ENCODE measurements at places on chromosomes 12 and 14. TPM values are rescaled to one million over a fixed set of nuclear protein-coding genes. Genes with fewer than 3 reads are reported as not detected.

DNA sequence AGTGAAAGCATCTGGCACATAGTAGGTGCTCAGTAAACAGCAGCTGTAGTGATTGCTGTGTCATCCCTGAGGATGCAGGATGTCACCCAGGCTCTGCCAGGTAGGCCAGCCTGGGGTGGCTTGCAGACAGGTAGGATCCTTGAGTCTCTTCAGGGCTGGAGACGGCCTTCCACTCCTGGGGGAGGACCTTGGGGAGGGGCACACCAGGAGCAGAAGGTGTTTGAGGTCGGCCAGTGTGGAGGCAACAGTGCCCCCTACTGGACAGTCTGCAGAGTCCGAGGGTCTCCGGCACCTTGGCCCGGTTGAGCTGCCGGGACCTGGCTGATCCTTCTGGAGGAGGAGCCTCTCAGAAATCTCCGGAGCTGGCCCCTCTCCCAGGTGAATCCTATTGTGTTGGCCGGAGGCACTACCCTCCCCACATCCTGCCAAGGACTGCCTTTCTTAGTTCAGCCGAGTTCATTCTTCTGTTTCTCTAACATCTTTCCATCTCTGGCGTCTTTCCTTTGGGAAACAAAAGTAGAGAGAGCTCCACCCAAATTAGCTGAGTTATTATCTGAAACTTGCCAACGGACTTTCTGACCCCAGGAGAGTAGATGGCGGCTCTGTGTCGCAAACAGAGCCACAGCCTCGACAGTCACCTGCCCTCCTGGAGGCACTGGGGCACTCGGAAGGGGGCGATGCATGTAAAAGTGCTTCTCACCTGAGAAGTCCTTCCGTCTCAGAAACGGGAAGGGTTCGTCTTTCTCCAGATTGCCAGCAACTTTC lies 41.8 kb upstream of the CLMN start:
- DNase-seq: peak; percentile 2
- no peaks in the 10 kb centered on the region for H3K4me1 ChIP-seq
- no peaks in the 10 kb centered on the region for H3K36me3 ChIP-seq
- H3K4me3 ChIP-seq: no peak overlapping the region
- H3K27me3 ChIP-seq: no peaks in the 10 kb centered on the region

DNA sequence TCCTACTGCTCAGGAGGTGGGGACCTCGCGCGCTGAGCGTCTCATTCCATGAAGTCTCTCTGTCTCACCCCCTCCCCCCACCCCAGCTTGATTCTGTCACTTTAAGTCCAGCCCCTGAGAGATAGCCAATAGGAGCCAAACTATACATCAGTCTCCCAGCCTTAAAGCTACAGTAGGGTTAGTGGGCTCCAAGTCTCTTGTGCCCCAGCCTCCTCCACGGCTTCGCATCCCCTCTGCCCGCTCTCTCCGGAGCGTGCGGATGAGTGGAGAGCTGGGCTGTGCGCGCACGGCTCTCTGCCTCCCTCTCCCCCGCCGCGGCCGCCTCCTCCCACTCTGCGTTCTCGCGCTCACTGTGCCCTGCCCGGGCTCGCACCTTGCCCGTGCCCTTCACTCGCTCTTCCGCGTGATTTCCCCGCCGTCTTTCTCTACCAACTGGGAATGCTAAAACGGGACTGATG lies at the start of gene ESRRB:
Gene ESRRB, plus strand, starts transcription at position 191 of the 458 bp plus-strand sequence. Its CDS starts 265 bp downstream, at position 456.
- peaks cover 98% of the 10 kb centered on the region for H3K27me3 ChIP-seq
- no peak within 1 kb of the TSS for H3K4me3 ChIP-seq
- no peak within 1 kb of the TSS for H3K27ac ChIP-seq
- no peak for DNase-seq
- H3K4me1 ChIP-seq: no peaks in the 10 kb centered on the region
- no peaks in the 10 kb centered on the region for H3K36me3 ChIP-seq

DNA sequence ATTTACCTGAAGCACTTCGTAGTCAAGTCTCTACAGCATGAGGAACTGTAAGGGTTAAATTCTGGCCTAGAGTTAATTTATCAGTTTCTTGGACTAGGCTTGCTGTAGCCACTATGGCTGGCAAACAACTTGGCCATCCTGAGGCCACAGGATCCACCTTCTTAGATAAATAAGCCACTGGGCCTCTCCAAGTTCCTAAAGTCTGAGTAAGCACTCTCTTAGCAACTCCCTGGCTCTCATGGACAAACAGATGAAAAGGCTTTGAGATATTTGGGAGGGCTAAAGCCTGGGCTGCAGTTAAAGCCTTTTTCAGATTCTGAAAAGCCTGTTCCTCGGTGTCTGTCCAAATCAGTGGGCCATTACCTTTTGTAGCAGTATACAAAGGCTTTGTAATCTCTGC lies 675.0 kb downstream of the TMEM121 start:
- H3K4me1 ChIP-seq: no peaks in the 10 kb centered on the region
- no peaks in the 10 kb centered on the region for H3K36me3 ChIP-seq
- H3K4me3 ChIP-seq: no peak overlapping the region
- peaks cover 94% of the 10 kb centered on the region for H3K27me3 ChIP-seq
- H3K27ac ChIP-seq: no peak overlapping the region

DNA sequence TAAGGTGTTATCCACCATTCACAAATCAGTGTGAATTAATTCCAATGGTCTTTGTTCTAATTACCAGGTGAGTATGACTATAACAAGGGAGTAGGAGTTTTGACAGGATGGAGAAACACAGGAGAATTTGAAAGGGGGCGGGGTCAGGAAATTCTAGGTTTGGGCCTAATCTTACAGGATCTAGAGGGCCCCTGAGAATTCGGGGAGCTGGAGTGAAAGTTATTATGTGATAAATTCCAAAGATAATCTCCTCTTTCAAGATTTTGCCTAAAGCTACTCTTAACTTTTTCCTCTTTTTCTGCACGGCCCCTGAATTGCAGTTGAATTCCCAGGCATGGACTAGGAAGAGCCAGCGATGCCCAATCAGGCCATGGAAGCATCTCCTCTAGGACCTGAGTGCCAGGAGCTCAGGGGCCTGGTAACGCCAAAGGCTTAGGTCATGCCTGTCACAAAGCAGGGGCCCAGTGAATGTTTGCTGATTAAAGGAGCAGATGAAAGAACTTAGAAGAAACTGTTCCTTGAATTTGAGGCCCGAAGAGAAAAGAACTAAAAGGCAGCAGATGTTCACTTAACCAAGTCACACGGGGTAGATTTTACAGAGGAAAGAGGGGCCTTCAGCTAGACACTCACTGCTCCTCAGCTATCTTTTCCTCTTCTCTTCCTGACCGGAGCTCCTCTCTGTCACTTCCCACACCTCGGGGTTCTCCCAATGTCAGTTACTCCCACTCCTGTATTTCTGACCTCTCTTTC lies 195.5 kb downstream of the PPM1H start:
- H3K4me1 ChIP-seq: peaks cover 51% of the 10 kb centered on the region
- no peak for DNase-seq
- H3K36me3 ChIP-seq: 0 out of 2 replicates have a peak, but pooled peaks cover 6% of the 10 kb centered on the region
- H3K27ac ChIP-seq: no peak overlapping the region

KRT7 gene
- 3,783 TPM for total RNA-seq

GRCh38 chr14:26385310-26385709 lies 212.5 kb downstream of the NOVA1 start:
- H3K4me3 ChIP-seq: no peak overlapping the region
- no peak for DNase-seq
- H3K27ac ChIP-seq: no peak overlapping the region
- no peaks in the 10 kb centered on the region for H3K4me1 ChIP-seq
- no peaks in the 10 kb centered on the region for H3K36me3 ChIP-seq

DNA sequence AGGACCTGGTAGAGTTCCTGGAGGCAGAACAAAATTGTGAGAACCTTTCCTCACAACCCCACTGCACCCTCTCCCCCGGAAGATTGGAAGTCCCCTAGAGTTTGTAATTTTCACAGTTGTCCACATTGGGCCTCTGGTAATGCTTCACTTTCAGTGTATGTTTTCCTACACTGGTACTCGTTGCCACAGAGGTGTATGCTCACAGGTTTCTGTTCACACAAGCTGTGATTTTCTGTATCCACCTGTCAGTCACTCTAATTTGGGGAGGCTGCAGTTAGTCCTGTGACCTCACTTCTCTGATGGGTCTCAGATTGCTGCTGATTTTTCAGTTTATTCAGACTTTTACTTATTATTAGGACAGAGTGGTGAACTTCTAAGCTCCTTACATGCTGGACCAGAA lies 66.4 kb upstream of the BMP4 start:
- H3K36me3 ChIP-seq: no peaks in the 10 kb centered on the region
- H3K4me3 ChIP-seq: no peak overlapping the region
- H3K27ac ChIP-seq: no peak overlapping the region
- no peaks in the 10 kb centered on the region for H3K27me3 ChIP-seq

IL26 gene
- total RNA-seq: not detected

B4GALNT1 gene
- 17.9 TPM for total RNA-seq

GRCh38 chr12:51951199-51951842 lies at the start of gene ACVR1B:
ACVR1B (plus strand) TSS chr12:51951699; CDS start chr12:51951744, 45 bp downstream.
- peaks cover 34% of the 10 kb centered on the region for H3K4me1 ChIP-seq
- peak; percentile 81 for DNase-seq
- peaks cover 35% of the 10 kb centered on the region for H3K27me3 ChIP-seq
- no peak within 1 kb of the TSS for H3K27ac ChIP-seq

GRCh38 chr14:64702493-64703394 lies 1.5 kb upstream of the PLEKHG3 start:
- H3K27ac ChIP-seq: no peak overlapping the region
- DNase-seq: peak; percentile 83
- no peaks in the 10 kb centered on the region for H3K36me3 ChIP-seq
- peak overlapping the region; percentile 97 for H3K4me3 ChIP-seq
- no peaks in the 10 kb centered on the region for H3K27me3 ChIP-seq

Measured in PC-9 (cell line).